ENCODE measurements at places on chromosomes 11 and 22.

DNA sequence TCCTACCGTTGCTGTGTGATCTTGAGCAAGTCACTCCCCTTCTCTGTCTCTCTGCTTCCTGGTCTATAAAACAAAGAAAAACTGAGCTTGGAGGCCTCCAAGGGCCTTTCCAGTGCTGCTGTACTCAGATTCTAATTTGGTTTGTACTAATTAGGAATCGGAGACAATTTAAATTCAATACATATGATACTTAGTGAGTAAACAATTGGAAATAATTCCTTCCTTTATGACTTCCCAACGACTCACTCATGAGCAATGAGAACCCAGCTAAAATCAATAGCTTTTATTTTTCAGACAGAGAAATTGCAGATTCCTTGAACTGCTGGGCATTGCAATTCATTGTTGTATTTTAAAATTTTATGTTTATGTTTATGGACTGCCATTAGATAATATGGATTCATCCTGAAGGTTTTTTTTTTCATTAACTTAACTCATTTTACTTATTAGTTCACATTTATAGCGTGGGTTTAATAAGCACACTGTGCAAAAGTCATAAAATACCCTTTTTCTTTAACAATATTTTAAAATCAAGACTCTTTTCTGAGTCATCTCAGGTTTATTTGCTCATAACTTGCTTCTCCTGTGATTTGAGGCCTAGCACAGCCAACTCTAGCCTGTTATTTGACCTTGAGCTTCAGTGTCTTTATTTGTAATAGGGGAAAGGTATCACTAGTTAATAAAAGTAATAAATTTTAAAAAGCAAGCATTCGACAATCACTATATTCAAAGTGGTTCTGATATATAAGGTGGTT, 95.8 kb downstream of the TP53I11 start:
- no peak for DNase-seq

DNA sequence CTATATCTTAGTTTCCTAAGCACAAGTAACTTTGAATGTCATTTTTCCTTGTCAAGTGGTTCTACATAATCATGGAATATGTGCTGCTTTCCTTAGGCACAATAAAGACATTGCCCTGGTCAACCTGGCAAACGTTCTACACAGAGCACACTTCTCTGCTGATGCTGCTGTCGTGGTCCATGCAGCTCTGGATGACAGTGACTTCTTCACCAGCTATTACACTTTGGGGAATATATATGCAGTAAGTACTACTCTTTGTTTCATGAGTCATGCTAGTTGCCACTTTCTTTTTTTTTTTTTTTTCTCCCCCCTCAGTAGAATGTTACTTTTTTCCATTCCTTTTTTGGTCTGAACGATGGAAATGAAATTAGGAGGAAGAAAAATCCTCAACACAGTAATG, 38.5 kb downstream of the TTC17 start:
- no peak for DNase-seq

- DNase-seq: no peak
Measured at GRCh38 chr22:45291931-45292290, 7.2 kb downstream of the UPK3A start.

DNA sequence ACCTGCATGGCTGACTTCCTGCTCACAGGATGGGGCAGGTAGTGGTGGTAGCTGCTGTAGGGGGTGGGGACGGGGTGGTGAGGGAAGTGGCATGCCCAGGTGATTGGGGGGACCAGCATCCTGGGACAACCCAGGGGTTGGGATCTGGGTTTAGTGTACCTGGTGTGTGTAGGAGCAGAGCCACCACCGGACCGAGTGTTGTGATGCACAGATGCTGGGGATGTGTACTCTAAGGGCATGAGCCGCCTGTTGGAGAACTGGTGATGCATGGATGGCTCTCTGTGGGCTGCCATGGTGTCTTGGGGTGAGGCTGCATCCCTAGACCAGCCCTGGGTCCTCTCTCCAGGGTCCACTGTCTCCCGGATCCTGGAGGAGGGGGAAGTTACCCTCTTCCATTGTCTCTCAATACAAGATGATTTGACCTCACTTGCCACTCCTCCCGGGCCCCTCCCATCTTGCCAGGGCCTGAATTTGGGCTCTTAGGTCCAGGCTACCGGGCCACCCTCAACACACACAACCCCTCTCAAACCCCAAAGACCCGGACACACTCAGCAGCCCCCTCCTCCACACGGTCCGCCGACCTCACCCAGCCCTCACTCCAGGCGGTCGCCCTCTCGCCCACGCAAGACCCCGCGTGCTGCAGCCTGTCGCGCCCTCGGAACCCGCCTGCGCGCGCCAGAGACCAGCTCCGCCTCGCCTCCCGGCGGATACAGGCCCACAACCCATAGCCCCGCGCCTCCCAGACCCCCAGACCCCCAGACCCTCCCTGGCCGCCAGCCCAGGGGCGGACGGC, 619 bp downstream of the LRRC75B start:
- DNase-seq: no peak

DNA sequence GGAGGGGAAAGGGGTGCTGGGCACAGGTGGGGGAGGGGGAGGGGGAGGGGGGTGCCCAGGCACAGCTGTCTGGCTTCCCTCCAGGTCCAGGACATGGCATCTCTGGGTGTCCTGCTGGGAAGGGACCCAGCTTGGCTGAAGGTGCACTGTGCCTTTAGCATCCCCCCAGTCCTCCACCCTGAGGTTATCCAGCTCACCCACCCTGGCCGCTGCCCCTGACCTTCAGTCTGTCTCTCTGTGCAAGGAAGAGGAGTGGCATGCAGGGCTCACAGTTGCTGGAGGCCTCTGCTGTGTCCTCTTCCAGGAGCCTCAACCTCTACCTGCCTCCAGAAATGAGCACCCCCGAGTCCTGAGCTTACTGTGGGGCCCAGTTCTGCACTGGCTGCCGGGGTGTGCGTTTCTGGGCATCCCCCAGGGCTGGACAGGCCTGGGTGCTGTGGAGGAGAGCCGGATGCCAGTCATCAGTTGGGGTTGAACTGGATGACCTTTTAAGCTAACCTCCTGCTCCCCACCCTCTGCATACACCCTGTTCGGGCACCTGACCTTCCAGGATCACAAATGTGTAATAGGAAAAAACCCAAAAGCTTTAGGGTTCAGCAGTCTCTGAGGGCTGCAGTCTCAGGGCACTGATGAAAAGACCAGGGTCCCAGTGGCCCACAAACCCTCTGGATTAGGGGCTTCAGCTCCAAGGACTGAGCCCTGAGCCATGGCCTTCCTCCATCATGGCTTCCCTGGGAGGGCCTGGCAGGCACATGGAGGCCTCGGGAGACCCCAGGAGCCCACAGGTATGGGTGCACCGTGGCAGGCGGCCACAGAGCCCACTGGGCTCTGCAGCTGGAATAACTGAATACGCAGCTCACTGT, 9.6 kb upstream of the CTSD start:
- no peak for DNase-seq

DNA sequence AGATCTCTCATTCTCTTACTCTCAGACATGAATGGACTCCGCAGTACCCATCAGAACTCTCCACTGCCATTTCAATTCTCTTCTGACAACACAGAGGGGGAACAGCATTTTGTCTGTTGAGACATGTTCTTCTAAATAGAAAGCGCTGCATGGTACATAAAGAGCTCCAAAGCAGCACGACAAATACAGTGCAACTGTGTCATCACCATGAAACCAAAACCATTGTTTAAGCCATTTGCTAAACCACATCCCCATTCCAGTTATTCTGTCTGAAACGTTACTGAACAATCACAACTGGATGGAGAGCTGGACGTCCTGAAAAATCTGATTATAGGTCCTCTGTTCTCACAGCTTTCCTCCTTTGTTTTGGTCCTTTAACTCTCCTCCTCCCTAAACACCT, 17.9 kb upstream of the TENM4 start:
- no peak for DNase-seq

GRCh38 chr11:8720868-8721608, 38.4 kb downstream of the RPL27A start:
- no peak for DNase-seq

DNA sequence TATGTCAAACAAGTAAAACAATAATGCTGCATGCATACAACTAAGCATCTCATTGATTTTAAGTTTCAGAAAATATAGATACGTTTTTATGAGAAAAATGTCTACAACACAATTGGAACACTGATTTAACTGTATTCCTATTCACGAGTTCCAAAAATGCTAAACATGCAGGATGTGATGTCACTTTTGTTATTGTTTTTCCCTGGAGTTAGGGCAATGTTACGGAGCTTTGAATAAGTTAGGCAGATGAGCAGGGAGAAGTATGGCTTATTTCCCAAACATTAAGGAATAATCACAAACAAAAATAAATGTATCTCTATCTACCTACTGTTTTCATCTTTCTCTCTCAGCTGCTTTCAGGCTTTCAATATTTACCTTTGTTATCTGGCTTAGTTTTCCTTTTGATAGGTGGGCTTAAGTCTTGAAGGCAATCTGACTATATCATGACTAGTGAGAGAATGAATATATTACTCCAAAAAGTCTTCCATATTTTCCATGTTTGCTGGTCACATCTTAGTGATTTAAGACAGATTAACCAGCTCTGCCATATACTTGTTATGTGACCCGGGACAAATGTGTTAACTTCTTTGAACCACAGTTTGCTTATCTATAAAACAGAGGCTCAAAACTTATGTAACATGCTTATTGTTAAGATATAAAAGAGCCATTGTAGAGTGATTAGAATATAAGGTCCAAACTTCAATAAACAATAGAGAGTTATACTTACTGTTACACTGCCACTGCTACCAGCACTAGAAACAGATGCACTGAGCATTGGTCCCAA, 854.4 kb upstream of the CCDC90B start:
- no peak for DNase-seq

GRCh38 chr11:46475926-46476545, 84.5 kb upstream of the CHRM4 start:
- DNase-seq: no peak

DNA sequence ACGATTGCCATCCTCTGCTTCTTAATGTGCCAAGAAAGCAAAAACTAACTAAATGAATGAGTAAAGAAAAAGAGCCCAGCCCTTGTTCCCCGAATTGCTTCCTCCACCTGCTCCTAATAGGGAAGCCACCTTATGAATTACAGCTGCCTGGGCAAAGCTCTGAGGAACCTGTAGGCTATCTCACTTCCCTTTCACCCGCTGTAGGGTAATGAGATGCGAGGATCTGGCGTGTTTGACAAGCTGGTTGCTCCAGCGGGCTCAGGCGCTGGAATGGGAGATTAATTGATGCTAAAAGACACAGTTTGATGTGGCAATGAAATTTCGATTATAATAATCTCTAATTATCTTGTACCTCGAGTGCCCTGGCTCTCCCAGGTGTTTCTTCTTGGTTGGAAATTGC, 256.4 kb downstream of the NTM start:
- DNase-seq: no peak

GRCh38 chr22:39913321-39913720, 12.4 kb downstream of the GRAP2 start:
- no peak for DNase-seq

GRCh38 chr11:2790568-2790921, 90.8 kb upstream of the KCNQ1OT1 start:
- DNase-seq: no peak

DNA sequence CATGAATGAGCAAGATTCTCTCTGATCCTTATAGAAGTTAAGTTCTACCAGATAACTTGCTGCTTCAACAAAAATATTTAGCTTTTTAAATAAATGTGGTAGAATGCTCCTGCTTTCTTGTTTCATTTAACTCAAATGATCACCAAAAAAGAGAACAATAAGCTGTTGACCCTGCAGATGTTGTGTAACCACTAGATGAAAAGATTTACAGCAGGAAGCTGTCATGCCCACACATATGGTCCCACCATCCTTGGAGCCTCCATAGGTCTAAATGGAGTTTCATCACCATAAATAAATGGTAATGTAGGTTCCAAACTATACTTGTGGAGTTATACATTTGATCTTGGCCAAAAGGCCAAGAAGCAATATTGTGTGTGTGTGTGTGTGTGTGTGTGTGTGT, 118.8 kb downstream of the RRAS2 start:
- no peak for DNase-seq

DNA sequence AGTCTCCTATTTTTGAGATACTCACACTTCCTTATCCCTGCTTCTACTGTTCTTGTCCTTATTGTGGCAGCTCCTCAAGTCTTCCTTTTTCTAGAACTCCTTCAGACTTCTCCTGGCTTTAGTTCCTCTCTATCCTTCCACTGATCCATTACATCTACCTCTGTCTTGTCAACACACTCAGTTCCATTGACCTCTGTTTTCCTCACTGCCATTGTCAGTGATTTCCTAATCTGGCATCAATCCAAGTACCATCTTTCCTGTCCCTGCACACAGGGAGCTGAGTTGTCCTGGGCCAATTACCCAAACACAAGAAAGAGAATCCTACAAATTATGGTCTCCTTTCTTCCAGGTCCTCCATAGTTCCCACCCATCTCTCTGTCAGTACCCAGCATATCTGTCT, 27.9 kb upstream of the RIC3 start:
- DNase-seq: no peak

DNA sequence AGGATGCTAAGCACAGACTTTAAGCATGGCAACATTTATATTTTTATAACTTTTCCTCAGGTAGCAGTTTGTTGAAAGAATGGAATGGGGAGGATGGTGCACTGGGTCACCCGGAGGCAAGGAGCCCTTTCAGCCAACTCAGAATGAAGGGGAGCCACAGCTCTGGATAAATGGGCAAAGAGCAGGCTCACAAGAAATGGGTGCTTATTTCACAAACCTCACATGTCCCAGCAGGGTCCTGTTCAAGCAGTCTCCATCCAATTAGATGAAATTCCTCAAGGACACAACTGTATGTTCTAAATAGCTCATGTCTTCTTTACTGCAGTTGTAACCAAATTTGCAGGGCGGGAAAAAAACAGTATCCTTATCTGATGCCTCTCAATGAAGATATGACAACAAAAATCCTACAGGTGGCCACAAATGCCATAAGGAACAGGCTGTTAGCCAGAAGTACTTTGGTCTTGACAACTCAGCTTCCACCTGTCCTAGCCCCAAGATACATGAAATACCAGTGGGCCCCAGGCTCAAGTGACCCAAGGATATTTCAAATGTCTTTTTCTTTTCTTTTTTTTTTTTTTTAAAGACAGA, 48.2 kb downstream of the MAPK1 start:
- DNase-seq: no peak

- DNase-seq: no peak
Measured at GRCh38 chr11:82872377-82873150, 27.7 kb downstream of the PRCP start.

Data from activated CD4-positive, alpha-beta T cell treated with anti-CD3 and anti-CD28 coated beads for 4 hours (primary cell).